ENCODE measurements at places on chromosomes 2 and 18. TPM values are rescaled to one million over a fixed set of nuclear protein-coding genes. Genes with fewer than 3 reads are reported as not detected.

The ALPP gene
- total RNA-seq: 1.1 TPM

The PER2 gene
- total RNA-seq: 26.6 TPM

The FAM110C gene
- 33.9 TPM for total RNA-seq

GRCh38 chr2:47072728-47073191, 82.3 kb downstream of the STPG4 start:
- DNase-seq: peak; percentile 14

GRCh38 chr2:106147665-106148064, 46.4 kb downstream of the UXS1 start:
- no peak for DNase-seq

DNA sequence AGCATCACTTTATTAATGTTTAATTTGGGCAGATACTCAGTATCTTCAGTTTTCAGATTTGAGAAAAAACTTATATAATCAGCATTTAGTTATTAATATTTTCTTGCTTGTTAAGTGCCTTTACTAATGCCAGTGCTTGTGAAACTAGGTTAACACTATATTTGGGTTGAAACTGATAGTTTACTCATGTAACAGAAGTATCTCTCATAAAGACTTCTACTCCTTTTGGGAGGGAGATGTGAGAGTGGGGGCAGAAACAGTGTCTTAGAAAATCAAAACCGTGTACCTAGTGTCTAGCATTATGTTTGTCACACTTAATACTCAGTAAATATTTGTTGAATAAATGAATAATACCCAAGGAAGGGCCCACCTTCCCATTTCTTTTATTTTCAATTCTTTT, 129.5 kb downstream of the MSTN start:
- DNase-seq: no peak

GRCh38 chr2:33209976-33210375, 263.2 kb downstream of the LTBP1 start:
- DNase-seq: no peak

The ANKRD36C gene
- total RNA-seq: 9.8 TPM

- DNase-seq: no peak
Observed at GRCh38 chr18:13067966-13068365, 76.8 kb downstream of the CEP192 start.

DNA sequence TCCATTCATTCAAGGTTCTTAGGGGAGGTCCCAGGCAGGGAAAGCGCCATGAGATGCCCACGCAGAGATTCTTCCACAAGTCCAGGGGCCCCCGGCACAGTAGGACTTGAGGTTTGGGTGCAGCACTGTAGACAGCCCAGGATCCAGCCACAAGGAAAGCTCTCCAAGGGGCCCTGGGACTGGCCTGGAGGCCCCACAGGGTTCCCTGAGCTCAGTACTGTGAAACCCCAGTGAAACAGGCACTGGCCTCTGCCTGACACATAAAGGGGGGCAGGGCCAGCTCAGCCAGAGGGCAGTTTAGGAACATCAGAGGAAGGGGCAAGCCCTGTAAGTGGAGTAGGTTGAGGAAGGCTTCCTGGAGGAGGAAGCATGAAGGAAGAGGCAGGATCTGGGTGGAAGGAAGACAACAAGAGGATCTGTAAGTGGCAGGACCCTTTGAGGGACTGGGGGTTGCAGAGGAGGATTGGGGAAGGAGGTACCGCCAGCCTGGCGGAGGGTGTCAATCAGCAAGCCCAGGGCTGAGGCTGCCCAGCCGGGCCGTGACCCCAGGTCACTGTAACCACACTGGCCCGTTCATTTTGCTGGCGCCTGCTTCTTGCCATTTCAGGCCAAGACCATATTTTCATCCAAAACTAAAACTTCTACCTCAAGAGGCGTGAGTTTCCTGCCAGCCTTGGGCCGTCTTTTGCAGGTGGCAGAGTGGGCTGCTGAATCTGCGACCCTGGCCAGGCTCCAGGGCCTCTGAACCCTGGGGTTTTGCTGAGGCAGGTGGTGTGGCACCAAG, 175.2 kb downstream of the SMAD7 start:
- no peak for DNase-seq

The CNNM4 gene
- 11.9 TPM for total RNA-seq

- no peak for DNase-seq
Observed at GRCh38 chr18:14937271-14937670, 189.3 kb downstream of the ANKRD30B start.

The EHD3 gene
- not detected for total RNA-seq

The IL1A gene
- not detected for total RNA-seq

DNA sequence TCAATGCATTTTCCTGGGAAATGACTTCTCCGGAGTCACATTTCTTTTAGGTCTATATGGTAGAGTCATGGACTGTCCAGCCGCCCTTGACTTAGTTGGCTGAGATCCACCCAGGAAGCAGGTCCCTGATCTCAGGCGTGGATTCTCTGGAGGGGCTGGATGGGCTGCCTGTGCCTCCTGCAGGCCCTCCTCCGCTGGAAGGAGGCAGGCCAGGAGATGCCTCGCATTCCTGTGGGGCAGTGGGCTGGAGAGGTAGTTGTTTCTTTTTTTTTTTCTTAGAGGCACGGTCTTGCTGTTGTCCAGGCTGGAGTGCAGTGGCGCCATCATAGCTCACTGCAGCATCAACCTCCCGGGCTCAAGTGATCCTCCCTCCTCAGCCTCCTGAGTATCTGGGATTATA, 129.0 kb upstream of the MYCN start:
- DNase-seq: no peak

The ZBTB7C gene
- 15.1 TPM for total RNA-seq

GRCh38 chr2:43749583-43749982, 24.3 kb upstream of the DYNC2LI1 start:
- DNase-seq: no peak

The PTGR3 gene
- 16.1 TPM for total RNA-seq

The NAT8 gene
- not detected for total RNA-seq

- DNase-seq: no peak
Observed at GRCh38 chr2:110784047-110784631, 51.8 kb downstream of the ACOXL start.

GRCh38 chr18:57959278-57959677, 84.7 kb upstream of the NEDD4L start:
- DNase-seq: peak; percentile 77

The NOSTRIN gene
- 5.1 TPM for total RNA-seq

DNA sequence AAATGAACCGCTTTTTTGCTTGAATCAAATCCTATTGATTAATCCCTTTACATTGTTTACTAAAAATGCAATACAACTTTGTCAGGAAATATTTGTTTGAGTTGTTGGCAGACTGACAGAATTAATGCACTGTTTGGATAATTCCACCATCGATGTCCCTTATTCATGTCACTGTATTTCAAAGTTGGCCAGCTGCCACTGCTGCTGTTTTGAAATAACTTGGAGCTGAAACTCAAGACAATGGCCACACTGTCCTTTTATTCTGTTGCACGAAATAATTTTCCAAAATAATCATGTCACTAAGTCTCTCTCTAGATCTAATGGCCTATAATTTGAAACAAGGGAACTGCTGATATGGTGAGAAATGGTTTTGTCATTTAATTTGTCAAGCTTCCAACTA, 55.2 kb upstream of the PAX3 start:
- peak; percentile 8 for DNase-seq

The TSGA10 gene
- 5.5 TPM for total RNA-seq

The TTC39C gene
- 7.6 TPM for total RNA-seq

The ST6GAL2 gene
- total RNA-seq: not detected

The TAF4B gene
- total RNA-seq: 7.8 TPM

DNA sequence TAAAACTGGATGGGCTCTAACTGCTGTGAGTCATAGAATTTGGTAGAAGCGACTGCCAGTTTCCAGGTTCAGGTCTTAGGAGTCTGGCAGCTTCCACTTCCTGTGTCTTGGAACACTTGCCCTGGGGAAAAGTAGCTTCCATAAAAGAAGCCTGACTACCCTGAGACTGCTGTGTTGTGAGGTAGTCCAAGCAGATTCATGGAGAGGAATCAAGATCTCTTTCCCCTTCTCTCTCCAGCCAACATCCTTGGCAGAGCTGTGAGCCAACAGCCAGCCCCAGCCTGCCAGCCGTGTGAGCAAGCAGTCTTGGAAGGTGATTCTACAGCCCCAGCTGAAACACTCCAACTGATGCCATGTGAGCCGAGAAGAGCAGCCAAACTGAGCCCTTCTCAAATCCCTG, 33.7 kb downstream of the SLC20A1 start:
- no peak for DNase-seq

DNA sequence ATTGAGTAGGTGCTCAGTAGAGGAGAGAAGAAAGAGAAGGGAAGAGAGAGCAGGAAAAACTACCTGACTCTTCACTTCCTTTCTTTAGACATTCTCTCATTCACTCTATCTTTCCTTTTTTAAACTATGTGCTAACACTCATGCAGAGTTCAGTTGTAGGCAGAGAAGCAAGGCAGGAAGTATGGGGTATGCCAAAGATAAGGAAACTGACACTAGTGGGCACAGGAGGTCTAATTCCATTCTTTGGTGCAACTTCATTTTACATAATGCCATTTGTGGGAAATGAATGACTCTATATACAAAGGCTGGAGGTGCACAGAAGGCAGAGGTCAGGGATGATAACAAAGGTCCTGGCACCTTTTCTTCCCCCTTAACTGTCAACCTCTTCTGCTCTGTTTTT, 35.1 kb upstream of the ACVR1 start:
- DNase-seq: no peak

The DHRS9 gene
- 0.33 TPM for total RNA-seq

- DNase-seq: no peak
Observed at GRCh38 chr18:77106331-77106730, 26.3 kb downstream of the MBP start.

DNA sequence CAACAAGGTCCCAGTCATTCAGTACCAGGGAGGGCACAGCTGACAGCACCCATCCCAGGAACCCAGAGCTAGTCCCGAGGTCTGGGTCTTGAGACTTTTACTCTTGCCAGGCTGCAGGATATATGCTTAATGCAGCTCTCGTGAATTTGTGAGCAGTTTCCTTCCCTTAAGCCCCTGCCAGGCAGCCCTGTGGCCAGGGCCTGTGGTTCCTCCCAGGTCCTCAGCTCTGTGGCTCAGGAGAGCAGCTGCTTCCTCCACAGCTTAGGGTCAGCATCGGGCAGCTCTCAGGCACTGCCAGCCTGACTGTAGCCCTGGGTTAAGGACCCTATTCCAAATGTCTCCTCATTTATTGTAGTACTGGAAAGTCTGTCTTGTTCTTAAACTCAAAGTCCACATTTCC, 1384.8 kb downstream of the RPIA start:
- no peak for DNase-seq

The SULT1C3 gene
- total RNA-seq: not detected

The ERICH2 gene
- 0.42 TPM for total RNA-seq

The L3MBTL4 gene
- total RNA-seq: not detected

DNA sequence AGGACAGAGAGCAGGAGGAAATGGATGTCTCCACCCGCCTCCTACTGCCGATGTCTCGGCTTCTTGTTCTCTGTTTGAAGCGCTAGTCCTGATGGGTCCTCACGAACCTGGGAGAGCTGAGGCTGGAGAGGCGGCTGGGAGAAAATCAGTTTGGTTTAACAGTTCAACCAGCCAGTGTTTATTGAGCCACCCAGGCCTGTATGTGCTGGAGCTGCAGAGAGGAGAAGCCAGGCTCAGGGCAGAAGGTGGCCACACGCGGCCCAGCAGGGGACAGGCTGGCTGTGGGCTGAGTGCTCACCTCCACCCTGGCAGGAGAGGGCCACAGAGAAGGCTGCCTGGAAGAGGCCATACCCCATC, 202.1 kb downstream of the CYP26B1 start:
- no peak for DNase-seq

The ASPRV1 gene
- 1.1 TPM for total RNA-seq

DNA sequence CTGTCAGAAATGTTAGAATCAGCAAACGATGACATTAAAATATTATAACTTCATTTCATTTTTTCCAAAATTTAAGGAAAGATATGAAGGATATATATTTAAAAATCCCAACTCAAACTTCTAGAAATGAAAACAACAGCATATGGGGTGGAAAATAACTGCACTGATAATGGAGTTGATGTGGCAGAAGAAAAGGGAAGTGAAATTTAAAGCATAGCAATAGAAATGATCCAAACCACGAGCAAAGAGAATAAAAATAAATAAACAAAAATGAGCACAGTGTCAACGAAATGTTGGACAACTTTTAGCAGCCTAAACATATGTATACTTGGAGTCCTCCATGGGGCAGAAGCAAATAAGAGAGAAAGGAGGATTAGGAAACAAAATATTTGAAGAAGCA, 280.2 kb downstream of the KCNJ3 start:
- no peak for DNase-seq

DNA sequence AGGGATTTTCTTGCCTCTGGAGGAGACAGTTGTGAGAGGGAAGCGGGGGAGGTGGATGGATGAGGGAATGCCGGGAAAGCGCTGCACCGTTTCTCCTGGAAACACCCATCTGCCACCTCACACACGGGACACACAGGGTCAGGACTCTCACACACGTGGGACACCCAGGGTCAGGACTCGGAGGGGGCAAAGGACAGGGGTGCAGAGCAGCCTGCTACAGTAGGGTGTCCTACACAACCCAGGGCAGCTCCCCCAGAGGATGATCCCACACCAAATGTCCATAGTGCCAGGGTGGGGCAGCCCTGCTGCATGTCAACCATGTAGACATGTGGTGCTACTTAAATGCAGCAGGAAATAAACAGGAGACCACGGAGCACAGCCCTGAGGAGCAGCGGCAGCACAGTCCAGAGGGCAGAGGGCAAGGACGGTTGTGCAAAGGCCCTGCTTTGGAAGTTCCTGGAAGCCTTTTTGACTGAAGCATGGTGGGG, 5.1 kb downstream of the RAMP1 start:
- DNase-seq: no peak

The DUSP2 gene
- 75.7 TPM for total RNA-seq

DNA sequence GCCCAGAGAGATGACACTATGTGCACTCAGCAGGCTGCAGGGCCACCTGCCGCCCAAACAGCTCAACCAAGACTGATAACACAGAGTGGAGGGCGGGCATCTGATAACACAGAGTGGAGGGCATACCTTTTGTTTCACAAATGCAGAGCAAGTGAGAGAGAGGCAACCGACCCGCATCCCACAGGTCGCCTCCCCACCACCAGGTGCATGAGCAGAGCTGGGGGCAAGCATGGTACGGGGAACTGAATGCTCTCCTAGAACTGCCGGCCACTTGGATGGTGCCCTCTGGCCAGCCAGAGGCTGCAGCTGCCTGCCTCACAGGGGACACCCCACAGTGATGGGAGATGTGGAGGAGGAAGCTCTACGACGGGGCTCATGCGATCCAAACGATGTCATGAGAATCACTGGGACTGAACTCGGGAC, 49.5 kb downstream of the ANO7 start:
- no peak for DNase-seq

DNA sequence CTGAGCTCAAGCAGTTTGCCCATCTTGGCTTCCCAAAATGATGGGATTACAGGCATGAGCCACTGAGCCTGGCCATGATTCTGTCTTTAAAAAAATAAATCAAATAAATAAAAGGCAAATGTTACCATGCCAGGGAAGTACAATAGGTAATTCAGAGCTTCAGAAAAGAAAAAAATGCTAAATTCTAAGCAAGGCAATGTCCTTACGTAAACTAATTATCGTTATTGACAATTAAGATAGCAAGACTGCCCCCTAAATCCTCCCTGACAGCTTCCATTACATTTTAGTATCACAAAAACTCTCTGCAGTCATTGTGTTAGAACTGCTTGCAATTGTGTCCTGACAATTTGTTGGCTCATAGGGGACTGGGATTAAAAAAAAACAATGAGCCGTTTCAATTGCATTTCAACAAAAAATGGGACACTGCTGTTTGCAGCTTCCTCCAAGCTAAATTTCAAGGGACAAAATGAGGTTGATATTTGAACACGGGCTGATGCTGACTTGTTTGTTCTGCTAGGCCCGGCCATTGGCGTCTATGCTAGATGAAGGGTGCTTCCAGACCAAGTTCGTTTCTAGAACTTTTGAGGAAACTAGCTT, 88.9 kb downstream of the MOGAT1 start:
- no peak for DNase-seq

GRCh38 chr18:2641638-2642037, 13.9 kb upstream of the SMCHD1 start:
- DNase-seq: no peak

Data from HT-29 (cell line).